ENCODE measurements at places on chromosomes 5 and 9.

- DNase-seq, result no peak
These were observed 23.5 kb downstream of the INSYN2B start for GRCh38 chr5:169956756-169957155.

DNA sequence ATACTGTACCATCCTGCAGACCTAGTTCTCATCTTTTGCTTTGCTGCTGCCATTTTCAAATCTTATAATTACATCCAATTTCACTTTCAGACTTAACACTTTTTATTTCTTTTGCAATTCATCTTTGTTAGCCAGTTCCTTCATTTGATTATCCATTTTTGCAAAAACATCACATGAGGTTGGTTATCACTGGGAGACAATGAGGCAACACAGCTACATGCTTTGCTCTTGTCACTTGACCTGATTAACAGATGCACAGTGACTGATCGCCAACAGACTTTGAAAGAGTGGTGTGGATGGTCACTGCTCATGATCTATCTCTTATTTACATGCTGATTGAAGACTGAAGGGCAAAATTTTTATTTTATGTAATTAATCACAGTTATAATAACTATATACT is 17.0 kb upstream of the RNF20 start:
- no peak for DNase-seq

DNA sequence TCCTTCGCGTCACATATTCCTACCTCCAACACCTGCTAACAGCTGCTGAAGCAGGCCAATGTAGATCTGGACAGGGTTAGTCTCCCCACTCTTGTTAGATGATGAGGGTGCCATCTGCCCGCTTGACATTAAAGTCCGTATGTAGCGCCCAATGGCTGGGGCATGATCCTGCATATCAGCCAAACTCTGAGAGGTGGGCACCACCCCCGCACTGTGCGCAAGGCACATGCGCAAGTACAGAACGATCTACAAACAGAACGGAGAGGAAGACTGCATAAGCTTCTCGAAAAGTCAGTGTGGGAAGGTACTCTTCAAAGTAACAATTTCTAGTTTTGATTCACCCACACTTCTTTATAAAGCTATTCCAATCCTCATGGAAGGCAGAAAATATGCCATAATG is 69.8 kb downstream of the ECPAS start:
- DNase-seq, result no peak

DNA sequence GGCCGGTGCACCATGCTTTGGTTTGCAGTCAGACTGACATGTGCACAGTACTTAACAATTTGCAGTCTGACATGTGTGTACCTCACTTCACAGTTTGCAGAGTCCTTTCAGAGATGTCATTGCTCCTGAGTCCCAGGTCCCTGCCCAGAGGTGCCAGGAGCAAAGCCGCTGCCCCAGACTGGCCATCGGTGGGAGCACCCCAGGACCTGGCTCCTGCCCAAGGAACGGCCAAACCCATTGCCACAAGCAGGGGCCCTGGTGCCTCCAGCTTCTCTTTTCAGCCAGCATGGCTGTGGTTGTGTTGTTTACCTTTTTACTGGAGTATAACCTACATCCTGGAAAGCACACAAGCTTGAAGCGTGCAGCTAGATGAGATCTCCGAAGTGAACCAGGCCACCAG is 28.6 kb downstream of the RASGEF1C start:
- no peak for DNase-seq

DNA sequence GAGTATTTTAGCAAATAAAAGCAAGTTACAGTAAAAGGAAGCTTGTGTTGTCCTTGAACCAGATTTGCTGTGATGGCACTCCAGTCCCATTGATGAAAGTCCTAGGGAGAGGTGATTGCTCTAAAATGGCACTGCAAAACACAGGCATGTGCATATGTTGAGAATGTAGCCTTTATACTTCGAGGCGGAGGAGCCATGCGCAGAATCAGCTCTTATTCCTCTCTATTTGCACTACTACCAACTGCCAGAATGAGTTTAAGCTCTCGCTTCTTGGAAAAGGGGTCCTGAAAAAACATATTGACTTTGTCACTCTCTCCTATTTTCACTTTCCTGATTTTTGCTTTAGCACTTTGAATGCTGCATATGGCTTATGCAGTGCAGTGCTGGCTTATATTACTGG is 278.0 kb upstream of the KLF9 start:
- no peak for DNase-seq

GRCh38 chr9:96420468-96421219 is 2.5 kb upstream of the ZNF367 start:
- DNase-seq, result no peak

GRCh38 chr9:99601571-99602111 is 220.0 kb upstream of the NR4A3 start:
- no peak for DNase-seq

DNA sequence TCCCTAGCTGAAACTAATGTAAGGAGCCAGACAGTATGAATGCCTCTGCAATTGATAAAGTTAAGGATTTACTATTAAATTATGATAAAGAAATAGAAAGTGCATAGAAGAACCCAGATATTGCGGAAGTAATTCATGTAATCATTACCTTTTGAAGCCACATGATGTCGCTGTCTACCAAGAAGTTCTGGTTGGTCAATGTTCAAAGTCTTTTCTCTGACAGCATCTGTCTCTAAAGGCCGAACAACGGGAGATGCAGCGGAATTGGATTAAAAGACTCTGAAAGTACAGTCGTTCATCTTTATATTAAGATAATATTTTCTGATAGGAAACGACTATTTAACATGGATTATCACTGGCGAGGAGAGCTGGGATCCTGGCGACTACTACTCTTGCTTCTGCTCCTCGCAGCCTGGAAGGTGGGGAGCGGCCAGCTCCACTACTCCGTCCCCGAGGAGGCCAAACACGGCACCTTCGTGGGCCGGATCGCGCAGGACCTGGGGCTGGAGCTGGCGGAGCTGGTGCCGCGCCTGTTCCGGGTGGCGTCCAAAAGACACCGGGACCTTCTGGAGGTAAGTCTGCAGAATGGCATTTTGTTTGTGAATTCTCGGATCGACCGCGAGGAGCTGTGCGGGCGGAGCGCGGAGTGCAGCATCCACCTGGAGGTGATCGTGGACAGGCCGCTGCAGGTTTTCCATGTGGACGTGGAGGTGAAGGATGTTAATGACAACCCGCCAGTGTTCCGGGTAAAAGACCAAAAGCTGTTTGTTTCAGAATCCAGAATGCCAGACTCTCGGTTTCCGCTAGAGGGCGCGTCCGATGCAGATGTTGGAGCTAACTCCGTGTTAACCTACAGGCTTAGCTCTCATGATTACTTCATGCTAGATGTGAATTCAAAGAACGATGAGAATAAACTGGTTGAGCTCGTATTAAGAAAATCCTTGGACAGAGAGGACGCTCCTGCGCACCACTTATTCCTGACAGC is at the start of gene PCDHA8:
TSS of gene PCDHA8 (plus strand) at position 210 of the 985 bp plus-strand sequence. CDS start at position 345, 135 bp downstream.
- DNase-seq, result no peak

- no peak for DNase-seq
These were observed 13.4 kb downstream of the PWWP2A start for GRCh38 chr5:160105686-160106360.

- no peak for DNase-seq
These were observed 43.6 kb downstream of the CCDC192 start for GRCh38 chr5:127746756-127747155.

DNA sequence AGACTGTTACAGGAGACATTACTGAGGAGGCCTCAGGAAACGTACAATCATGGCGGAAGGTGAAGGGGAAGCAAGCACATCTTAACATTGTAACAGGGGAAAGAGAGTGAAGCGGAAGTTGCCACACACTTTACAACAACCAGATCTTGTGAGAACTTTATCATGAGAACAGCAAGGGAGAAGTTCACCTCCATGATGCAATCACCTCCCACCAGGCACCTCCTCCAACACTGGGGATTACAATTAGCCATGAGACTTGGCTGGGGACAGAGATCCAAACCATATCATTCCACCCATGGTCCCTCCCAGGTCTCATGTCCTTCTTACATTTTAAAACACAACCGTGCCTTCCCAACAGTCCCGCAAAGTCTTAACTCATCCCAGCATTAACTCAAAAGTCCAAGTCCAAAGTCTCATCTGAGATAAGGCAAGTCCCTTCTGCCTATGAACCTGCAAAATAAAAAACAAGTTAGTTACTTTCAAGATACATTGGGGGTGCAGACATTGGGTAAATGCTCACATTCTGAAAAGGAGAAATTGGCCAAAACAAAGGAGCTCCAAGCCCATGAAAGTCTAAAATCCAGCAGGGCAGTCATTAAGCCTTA is 138.3 kb downstream of the TMEM161B start:
- no peak for DNase-seq

DNA sequence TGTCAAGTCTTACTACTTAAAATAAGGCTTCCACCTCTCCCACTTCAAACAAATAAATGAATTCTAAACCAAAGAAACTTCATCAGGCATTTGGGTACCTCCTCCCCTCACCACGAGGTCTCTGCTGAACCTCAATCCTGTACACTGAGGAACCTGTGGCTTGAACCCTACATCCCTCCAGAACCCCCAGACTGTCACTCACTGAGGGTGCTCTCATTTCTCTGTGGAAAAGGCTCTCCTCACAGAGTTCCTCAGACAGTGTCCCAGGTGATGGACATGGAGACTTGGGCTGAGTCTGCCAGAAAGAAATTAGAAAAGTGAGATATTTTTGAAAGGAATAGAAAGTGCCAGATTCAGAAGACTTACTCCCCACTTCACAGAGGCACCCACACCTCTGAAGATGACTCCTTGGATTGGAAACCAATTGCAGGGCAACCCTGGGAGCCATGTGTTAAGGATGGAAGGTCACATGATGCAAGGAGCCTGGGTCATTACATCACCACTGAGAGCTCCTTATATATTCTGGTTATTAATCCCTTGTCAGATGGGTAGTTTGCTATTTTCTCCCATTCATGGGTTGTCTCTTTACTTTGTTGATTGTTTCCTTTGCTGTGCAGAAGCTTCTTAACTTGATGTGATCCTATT is 19.8 kb downstream of the MLANA start:
- no peak for DNase-seq

GRCh38 chr5:95086927-95087815 is 197.7 kb downstream of the MCTP1 start:
- no peak for DNase-seq

- no peak for DNase-seq
These were observed 102.3 kb upstream of the TRPC7 start for GRCh38 chr5:136467632-136468031.

DNA sequence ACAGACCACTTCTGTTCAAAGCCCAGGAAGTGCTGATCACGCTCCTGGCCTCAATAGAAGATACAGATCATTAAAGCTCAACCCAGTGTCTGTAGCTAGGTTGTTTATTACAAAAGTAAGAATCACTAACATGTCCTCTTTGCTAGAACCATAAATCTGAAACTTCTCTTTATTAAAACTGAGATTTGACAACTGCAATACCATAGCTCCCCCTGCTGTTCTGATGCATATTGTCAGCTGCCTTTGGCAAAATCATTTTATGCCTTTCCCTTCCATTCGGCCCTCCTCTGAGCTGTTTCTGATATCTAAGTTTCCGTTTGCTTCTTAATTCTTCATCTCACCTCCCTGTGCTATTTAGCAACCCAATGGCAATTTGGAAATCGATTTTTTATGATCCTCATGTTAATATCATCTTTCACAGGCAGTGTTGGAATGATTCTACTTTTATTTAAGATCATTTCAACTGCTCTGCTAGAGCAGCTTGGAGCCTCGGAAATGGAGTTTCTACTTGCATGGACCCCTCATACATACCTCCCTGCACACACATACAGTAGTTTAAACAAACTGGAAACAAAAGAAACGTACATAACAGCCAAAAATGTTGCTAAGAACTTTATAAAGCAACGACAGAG is 998.8 kb downstream of the MAT2B start:
- no peak for DNase-seq

- DNase-seq, result no peak
These were observed 1.6 kb downstream of the ORM1 start for GRCh38 chr9:114324492-114324891.

GRCh38 chr5:151238303-151238741 is 14.4 kb upstream of the CCDC69 start:
- no peak for DNase-seq

DNA sequence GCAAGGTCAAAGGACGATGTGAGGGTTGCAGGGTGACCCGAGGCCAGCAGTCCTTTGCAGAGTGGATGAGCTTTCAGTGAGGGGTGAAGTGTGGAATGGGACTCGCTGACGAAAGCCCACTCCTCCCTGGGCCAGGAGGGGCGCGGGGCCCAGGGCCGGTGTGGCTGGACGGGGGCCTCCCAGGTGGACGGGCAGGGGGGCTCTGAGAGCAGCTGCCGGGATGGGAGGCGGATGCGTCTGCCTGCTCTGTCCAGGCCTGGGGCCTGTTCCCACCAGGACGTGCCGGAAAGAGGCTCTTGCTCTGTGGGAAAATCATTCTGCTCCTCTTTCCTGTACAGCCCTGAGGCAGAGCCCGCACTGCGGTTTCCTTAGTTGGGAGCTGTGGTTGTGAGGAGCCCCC is 24.3 kb downstream of the IRX4 start:
- no peak for DNase-seq

DNA sequence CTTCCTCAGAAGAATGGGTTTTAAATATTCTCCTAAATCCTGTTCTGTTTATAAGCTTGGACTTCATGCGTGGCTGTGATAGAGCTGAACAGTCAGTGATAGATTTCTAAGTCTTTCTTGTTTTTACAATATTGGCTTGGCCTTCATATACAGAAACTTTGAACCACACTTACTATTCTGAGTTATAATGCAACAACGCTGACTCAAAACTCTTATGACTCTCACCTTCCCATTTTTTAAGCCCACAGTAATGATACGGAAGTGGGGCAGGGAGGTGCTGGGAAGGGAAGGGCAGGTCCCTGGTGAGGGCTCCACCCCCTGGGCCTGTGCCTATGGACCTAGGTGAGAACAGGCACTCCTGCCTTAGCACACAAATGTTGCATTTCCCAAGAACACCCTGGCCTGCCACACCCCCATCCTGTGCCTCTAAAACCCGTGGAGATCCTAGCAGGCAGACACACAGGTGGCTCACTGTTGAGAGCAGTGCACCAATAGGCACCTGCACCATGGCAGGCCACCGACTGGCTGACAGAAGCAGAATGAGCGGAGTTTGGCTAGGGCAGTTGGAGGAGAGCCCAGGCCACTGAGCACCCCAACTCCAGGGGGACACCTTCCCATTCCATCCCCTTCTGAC is 376.7 kb downstream of the GABRG2 start:
- no peak for DNase-seq

GRCh38 chr9:72332351-72332750 is 32.7 kb downstream of the ZFAND5 start:
- DNase-seq, result no peak

GRCh38 chr9:129481810-129482511 is 138.9 kb downstream of the C9orf50 start:
- no peak for DNase-seq

DNA sequence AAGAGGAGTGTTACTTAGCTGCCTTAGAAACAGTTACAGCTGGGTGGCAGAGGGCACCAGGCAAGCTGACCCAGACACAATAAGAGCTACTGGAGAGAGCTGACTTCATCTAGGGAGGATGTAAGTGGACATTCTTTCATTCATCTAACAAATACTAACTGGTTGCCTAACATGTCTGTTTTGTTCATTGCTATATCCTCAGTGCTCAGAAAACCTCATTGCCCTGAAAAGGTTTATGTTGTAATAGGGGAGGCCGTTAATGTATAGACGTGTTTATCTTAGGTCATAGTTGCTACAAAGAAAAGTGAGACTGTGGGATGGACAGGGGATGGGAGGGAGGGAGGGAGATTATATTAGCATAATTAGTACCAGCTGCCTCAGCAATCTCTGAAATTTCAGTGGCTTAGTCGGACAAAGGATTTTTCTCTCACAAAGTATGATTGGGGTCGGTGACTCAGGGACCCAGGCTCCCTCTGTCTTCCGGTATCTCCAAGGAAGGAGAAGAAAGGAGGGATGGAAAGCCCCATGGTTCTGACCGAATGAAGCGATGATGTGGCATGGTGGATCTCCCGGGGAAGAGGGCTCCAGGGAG is 2.6 kb upstream of the SNX18 start:
- no peak for DNase-seq

- DNase-seq, result no peak
These were observed 60.9 kb upstream of the PIP5K1B start for GRCh38 chr9:68643901-68644809.
